ENCODE measurements at places on chromosomes 16 and 17. TPM values are rescaled to one million over a fixed set of nuclear protein-coding genes. Genes with fewer than 3 reads are reported as not detected.

Gene CD300E
- total RNA-seq: not detected

Gene PRR35
- not detected for total RNA-seq

Gene KRT20
- not detected for total RNA-seq

Gene ABCC6
- 19.4 TPM for total RNA-seq

Gene TNFRSF17
- total RNA-seq: not detected

Gene TAC4
- total RNA-seq: not detected

Gene MYH8
- total RNA-seq: not detected

Gene MT1A
- not detected for total RNA-seq

Gene SPATA32
- not detected for total RNA-seq

Gene ITGB3
- 2.1 TPM for total RNA-seq

Gene SMIM5
- total RNA-seq: 5.2 TPM

Gene RNF43
- 10.5 TPM for total RNA-seq

Gene OTOP3
- total RNA-seq: 2.3 TPM

Gene MT4
- not detected for total RNA-seq

Gene DUS2
- total RNA-seq: 3.1 TPM

DNA sequence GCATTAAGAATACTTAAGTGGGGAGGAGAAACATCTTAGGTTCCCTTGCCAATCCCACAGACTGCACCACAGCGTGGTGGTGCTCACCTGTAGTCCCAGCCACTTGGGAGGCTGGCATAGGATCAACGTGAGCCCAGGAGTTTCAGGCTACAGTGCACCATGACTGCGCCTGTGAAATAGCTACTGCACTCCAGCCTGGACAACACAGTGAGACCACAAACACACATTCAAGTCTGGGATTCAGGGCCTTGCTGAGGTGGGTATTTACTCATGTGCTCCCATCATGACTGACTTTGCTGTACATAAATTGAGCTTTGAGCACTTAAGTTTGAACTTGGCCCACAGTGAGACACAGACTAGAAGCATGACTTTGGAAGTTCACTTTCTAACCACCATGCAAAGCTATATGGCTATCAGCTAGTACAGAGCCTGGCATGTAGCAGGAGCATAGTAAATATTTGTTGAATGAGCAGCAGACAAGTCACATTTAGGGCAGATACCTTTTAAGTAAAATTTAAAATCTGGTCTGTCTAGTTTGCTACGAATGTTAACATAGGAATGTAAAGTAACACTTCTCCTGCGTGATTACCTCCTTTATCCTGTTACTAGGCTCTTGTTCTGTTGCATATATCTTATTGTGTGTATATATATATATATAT, 33.5 kb downstream of the CEP95 start:
- H3K36me3 ChIP-seq: peaks cover 24% of the 10 kb centered on the region
- no peaks in the 10 kb centered on the region for H3K27me3 ChIP-seq
- no peak overlapping the region for H3K4me3 ChIP-seq
- no peak overlapping the region for H3K27ac ChIP-seq
- no peaks in the 10 kb centered on the region for H3K4me1 ChIP-seq

GRCh38 chr17:41948762-41949460, 17.7 kb upstream of the CNP start:
- H3K27ac ChIP-seq: no peak overlapping the region
- H3K4me3 ChIP-seq: no peak overlapping the region
- no peaks in the 10 kb centered on the region for H3K36me3 ChIP-seq
- DNase-seq: no peak
- peaks cover 7% of the 10 kb centered on the region for H3K4me1 ChIP-seq
- no peaks in the 10 kb centered on the region for H3K27me3 ChIP-seq

- H3K27me3 ChIP-seq: no peaks in the 10 kb centered on the region
- H3K4me1 ChIP-seq: no peaks in the 10 kb centered on the region
- H3K27ac ChIP-seq: no peak overlapping the region
- DNase-seq: no peak
Observed at GRCh38 chr17:73591296-73592078, 52.8 kb downstream of the SDK2 start.

- DNase-seq: no peak
- no peaks in the 10 kb centered on the region for H3K4me1 ChIP-seq
- no peak overlapping the region for H3K4me3 ChIP-seq
- H3K27me3 ChIP-seq: no peaks in the 10 kb centered on the region
- H3K27ac ChIP-seq: no peak overlapping the region
Observed at GRCh38 chr16:53007095-53007494, 45.6 kb downstream of the CHD9NB start.

- H3K27ac ChIP-seq: no peak overlapping the region
- no peaks in the 10 kb centered on the region for H3K27me3 ChIP-seq
- H3K4me1 ChIP-seq: no peaks in the 10 kb centered on the region
- DNase-seq: peak; percentile 7
- no peaks in the 10 kb centered on the region for H3K36me3 ChIP-seq
Observed at GRCh38 chr17:219696-220095, 38.2 kb upstream of the DOC2B start.

DNA sequence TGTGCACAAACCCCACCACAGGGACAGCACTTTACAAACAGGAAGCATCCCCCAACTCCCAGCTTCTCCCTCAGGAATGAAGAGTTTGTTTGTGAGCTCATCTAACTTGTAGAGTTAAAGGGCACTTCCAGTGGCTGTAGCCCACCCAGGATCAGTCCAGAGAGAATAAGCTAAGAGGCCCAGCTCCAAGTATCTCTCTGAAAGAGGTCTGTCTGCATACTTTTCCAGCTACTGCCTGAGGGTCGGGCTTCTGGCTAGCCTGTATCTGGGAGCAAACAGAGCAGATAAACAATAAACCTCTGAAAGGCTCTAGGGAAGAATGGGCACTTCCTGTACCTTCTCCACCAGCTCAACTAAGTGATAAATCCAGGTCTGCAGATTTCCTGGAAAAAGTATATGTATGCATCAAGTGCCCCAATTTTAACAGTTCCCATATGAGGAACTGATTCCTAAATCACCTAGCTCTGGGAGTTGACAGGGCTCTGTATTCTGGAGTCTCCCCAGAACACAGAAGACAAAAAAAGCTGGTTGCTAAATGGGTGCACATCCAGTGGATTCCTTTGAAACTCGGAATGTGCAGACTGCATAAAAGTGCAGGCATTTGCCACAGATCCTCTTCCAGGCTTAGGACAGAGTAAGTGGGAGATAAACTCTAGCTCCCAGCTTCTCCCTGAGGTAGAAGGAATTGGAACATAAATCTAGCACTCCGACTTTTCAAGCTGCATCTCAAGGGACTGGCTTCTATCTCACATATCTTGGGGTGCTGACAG, 37.1 kb upstream of the MYLK3 start:
- no peaks in the 10 kb centered on the region for H3K36me3 ChIP-seq
- no peak overlapping the region for H3K4me3 ChIP-seq
- no peaks in the 10 kb centered on the region for H3K27me3 ChIP-seq
- no peak overlapping the region for H3K27ac ChIP-seq

DNA sequence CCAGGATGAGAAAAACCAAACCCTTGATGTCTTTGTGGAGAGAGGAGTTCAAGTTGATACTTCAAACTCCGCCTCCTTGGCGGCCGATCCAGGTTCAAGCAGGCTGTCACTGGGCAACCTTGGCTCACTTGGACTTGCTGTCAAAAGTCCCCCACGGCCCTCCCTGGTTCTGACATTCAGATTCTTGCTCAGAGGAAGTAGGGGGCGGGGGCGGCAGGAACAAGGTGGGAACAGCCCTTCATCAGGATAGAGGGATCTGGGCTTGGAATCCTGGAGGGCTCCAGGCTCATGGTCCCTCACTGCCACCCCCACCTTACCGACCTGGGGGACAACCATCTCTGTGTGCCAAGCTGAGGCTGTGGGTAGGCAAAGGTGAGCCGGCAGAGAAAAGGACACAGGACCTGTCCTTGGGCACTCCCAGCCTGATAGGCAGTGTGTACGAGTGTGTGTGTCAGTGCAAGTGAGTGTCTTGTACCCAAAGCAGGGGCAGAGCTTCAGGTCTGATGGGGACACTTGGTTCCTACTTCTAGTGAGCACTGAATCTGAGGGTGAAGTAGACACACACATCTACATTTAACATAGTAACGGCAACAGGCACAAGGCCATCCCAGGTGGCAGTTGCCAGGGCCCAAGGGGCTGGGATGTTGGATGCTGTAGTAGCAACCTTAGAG, 6.6 kb upstream of the TSPOAP1 start:
- no peak overlapping the region for H3K4me3 ChIP-seq
- no peaks in the 10 kb centered on the region for H3K27me3 ChIP-seq

DNA sequence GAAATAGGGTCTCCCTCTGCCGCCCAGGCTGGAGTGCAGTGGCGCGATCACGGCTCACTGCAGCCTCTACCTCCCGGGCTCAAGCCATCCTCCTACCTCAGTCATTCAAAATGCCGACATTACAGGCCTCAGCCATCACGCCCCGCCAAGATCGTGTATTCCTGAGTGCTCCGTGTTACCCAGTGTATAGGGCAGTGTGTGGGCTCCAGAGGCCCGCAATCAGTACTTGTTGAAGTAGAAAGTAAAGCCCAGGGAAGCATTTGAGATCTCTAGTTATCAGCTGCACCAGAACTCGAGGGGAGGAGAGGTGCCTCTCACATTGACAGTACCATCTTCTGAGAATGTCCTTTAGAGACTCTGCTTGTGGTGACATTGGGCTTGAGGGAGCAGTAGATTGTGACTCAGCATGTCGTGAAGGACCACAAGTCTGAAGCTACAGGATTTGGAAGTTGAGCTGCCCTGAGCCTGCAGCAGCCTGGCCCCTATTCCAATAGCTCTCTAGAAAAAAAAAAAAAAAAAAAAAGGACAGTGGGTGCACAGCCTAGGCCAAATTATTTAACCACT, 1.1 kb upstream of the PRPSAP1 start:
- no peak for DNase-seq
- H3K36me3 ChIP-seq: no peaks in the 10 kb centered on the region
- no peak overlapping the region for H3K27ac ChIP-seq

- H3K27ac ChIP-seq: no peak overlapping the region
- H3K4me3 ChIP-seq: no peak overlapping the region
- no peaks in the 10 kb centered on the region for H3K27me3 ChIP-seq
- no peaks in the 10 kb centered on the region for H3K36me3 ChIP-seq
- DNase-seq: no peak
Observed at GRCh38 chr16:5928476-5929065, 831.0 kb upstream of the EEF2KMT start.

- no peaks in the 10 kb centered on the region for H3K27me3 ChIP-seq
- DNase-seq: peak; percentile 36
- no peaks in the 10 kb centered on the region for H3K4me1 ChIP-seq
- H3K4me3 ChIP-seq: no peak overlapping the region
Observed at GRCh38 chr16:10552998-10553491, 27.4 kb downstream of the EMP2 start.

GRCh38 chr17:27956601-27957445, 63.7 kb upstream of the LYRM9 start:
- H3K4me3 ChIP-seq: no peak overlapping the region
- peaks cover 56% of the 10 kb centered on the region for H3K4me1 ChIP-seq
- H3K27ac ChIP-seq: peak overlapping the region; percentile 77
- H3K27me3 ChIP-seq: no peaks in the 10 kb centered on the region
- DNase-seq: peak; percentile 86
- H3K36me3 ChIP-seq: no peaks in the 10 kb centered on the region

DNA sequence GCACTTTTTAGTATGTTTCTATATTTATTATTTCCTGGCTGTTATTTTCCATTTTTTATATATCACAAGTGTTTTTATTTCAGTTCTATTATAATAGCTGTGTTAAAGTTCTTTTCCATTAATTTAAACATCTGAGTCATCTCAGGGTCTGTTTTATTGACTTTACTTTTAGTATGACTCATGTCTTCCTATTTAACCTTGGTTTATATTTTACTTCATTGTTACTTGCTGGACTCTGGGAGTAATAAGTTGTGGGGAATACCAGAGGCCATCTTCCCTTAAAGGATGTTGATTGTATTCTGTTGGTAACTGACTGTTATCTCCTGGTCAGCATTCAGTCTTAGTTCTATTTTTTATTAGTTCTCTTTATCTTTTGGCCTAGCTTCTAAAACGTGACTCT, 1508.2 kb downstream of the CDH11 start:
- no peak for DNase-seq
- no peaks in the 10 kb centered on the region for H3K4me1 ChIP-seq
- H3K36me3 ChIP-seq: no peaks in the 10 kb centered on the region
- H3K27ac ChIP-seq: no peak overlapping the region
- H3K4me3 ChIP-seq: no peak overlapping the region
- H3K27me3 ChIP-seq: no peaks in the 10 kb centered on the region

- DNase-seq: no peak
- no peaks in the 10 kb centered on the region for H3K27me3 ChIP-seq
- no peaks in the 10 kb centered on the region for H3K36me3 ChIP-seq
- H3K4me1 ChIP-seq: no peaks in the 10 kb centered on the region
- H3K27ac ChIP-seq: no peak overlapping the region
- no peak overlapping the region for H3K4me3 ChIP-seq
Observed at GRCh38 chr17:5139458-5139732, 23.6 kb downstream of the USP6 start.

DNA sequence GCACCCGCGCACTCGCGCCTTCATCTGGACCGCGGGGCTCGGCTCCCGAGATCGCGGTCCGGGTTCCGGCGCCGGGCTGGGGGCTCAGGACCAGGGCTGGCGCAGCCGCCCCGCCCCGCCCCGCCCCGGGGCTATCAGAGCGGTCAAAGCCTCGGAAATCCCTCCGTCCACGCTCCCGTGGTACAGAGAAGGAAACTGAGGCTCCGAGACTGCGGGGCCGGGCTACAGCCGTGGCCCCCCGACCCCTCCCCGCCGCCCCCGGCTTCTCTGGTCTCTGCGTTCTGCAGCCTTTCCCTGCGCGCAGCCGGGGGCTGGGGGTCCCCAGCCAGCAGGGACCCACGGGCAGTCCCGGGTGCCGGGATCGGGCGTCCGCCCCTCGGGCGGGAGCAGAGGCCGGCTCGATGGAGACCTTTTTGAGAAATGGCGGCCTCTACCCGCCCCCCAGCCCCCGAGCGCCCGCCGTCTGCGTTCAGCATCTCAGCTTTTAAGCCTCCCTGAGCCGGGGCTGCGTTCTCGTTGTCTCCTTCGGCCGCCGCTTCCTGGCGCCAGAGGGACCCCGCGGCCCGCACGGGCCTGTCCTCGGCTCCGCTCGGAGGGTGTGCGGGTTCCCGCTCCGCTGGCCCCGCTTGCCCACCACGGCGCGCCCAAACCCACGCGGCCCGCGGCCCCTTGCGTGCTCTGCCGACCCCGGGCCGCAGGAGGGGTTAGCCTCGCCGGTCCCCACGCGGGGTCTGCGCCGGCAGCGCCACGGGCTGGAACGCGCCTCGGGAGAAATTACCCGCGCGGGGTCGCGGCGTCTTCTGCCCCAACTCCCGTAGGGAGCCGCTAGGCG, 1.5 kb upstream of the NPTX1 start:
- H3K36me3 ChIP-seq: no peaks in the 10 kb centered on the region
- no peak overlapping the region for H3K27ac ChIP-seq
- H3K4me1 ChIP-seq: peaks cover 43% of the 10 kb centered on the region
- H3K4me3 ChIP-seq: no peak overlapping the region
- no peak for DNase-seq

Data from body of pancreas (tissue), 4 donors.